ENCODE measurements at places on chromosomes 11 and 22.

DNA sequence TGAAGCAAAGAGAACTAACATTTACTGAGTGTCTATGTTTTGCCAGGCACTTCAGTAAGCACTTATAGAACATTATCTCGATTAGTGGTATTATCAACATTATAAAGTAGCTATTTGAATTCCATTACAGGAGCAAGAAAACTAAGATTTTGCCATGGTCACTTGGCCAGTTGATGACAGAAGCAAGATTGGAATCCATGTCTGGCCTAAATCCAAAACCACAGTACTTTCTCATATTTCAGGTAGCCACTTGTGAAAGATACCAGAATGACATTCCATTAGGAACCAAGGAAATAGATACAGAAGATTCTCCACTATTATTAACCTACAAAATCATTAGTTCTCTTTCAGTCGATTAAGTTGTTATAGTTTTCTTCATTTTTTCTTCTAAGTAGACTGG, 691.0 kb upstream of the API5 start:
- DNase-seq = no peak

DNA sequence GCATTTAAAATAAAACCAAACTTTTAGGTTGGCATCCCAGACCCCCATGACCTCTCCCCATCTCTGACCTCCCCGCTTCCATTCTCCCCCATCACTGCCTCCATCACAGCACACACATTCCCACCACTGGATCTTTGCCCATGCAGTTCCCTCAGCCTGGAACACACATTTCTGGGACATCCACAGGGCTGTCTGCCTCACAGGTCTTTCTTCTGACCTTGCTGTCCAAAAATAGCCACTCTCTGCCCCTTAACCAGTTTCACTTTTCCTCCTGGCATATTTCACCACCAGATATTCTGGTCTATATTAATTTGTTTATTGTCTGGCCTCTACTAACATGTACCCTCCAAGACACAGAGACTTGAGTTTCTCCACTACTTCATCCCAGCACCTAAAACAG, 75.2 kb upstream of the PRDM11 start:
- DNase-seq = no peak

- DNase-seq = no peak
These were observed 25.3 kb downstream of the ANO1 start for GRCh38 chr11:70103256-70103975.

- no peak for DNase-seq
These were observed 20.3 kb upstream of the YPEL1 start for GRCh38 chr22:21755851-21756284.

DNA sequence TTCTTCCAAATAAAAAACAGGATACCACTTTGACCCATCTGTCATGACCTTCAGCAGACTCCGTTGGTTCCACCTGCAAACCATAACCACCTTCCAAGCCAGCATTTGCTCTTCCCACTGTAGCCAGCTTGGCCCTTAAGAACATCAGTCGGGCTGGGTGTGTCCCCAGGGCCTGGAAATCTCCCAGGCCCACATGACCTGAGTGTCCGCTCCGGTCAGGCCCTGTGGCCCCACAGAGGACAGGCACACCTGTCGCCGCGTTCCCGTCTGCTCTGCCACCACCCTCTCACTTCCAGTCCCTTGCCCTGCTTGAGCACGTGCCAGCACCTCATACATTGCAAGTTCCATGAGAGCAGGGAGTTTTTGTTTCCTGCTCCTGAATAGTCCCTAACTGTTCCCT, 65.7 kb upstream of the PITPNB start:
- no peak for DNase-seq

GRCh38 chr22:39292561-39293074, 26.8 kb downstream of the RPL3 start:
- DNase-seq = no peak

DNA sequence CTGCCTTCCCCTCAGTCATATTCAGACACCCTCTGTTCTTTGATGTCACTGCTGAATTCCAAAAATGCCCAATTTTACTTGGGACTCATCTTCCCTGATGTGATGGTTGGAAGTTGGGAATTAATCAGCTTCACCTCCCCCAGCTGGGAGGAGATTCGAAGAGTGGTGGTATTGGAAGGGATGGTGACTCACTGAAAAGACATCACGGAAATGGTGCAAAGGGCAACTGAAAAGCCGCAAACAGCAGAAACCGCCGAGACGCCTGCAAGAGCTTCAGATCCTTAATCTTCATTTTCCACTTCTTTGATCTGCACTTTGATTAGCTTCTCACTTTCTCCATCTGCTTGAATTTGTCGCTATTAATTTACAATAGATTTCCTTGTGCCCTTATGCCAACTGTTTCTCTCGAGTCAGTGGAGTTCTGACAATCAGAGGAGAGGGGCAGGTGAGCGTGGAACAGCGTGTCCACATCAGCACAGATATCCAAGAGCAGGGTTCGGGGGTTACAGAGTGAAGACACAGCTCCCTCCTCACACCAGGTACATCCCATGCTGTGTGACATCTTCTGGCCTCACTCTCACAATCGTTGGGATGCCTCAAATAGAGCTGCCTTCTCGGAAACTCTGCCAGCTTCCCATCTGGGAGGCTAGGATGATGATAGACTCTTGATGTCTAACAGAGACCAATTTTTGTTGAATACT, 325.4 kb downstream of the BRD1 start:
- DNase-seq = no peak

Measured in stimulated activated naive CD4-positive, alpha-beta T cell treated with Interleukin-2 at 50 U/mL for 16 hours (primary cell).